H1 (cell line): ENCODE measurements at places on chromosomes 13 and 19. TPM values are rescaled to one million over a fixed set of nuclear protein-coding genes. Genes with fewer than 3 reads are reported as not detected.

TSHZ3 gene
- total RNA-seq, result 9.3 and 12.3 TPM in 2 replicates

CGB2 gene
- 0.71 TPM in 1 of 2 replicates, not detected in the other for total RNA-seq

SBSN gene
- total RNA-seq, result not detected in 2 replicates

FAM124A gene
- total RNA-seq, result 47.1 and 49.9 TPM in 2 replicates

FCER2 gene
- total RNA-seq, result 0.29 TPM in 1 of 2 replicates, not detected in the other

LRRC25 gene
- total RNA-seq, result 0.20 and 0.23 TPM in 2 replicates
